Stimulated activated CD4-positive, alpha-beta T cell treated with anti-CD3 and anti-CD28 coated beads, Interleukin-1b, Interleukin-23, amount 100 ng/mL, for 1 hour (primary cell): ENCODE measurements at places on chromosomes 4 and X.

DNA sequence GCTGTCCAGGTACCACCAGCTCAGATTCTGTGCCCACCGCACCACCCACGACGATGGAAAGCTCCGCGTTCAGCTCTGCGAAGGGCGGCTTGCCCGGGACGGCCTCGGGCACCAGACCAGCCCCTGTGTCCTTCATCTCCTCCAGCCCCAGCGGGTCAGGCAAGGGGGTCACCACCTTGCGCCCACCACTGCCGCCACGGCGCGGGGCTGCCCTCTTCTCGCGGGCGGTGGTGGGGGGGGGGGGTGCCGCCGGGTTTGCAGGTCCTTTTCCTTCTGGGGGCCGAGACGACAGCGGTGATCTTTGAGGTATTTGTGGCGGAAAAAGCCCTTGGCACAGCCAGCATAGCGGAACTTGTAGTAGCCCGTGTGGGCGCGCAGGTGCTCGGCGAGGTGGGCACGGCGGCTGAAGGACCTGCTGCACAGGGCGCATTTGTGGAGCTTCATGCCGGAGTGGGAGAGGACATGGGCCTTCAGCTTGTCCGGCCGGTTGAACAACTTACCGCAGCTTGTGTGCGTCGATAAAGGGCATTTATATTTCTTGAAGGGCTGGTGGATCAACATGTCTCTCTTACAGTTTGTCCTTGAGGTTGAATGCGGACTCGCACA is 50.9 kb downstream of the CFAP299 start:
- DNase-seq, result no peak

DNA sequence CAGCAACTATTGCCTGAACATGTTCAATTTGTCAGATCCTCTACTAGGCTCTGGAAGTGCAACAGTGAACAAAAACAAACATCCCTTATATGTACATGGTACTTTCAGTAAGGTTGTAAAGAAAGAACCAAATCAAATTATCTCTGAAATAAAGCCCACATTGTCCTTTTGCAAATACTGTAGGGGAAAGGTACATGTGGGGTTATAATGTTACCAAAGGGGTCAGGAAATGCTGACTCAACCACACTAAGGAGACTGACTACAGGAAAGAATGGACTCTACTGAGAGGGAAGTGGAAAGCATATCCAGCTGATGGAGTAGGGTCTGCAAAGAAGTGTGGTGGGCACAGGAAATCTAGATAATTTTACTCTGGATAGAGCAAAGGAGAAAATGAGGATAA is 61.5 kb downstream of the PCDH18 start:
- DNase-seq, result no peak

- DNase-seq, result no peak
These were observed 377.6 kb upstream of the GATB start for GRCh38 chr4:152138451-152138850.

GRCh38 chr4:123517971-123518370 is 121.4 kb downstream of the SPRY1 start:
- no peak for DNase-seq

- no peak for DNase-seq
These were observed 990.2 kb downstream of the STPG2 start for GRCh38 chr4:97153042-97153441.

GRCh38 chrX:136306182-136306581 is 5.4 kb downstream of the ADGRG4 start:
- no peak for DNase-seq

DNA sequence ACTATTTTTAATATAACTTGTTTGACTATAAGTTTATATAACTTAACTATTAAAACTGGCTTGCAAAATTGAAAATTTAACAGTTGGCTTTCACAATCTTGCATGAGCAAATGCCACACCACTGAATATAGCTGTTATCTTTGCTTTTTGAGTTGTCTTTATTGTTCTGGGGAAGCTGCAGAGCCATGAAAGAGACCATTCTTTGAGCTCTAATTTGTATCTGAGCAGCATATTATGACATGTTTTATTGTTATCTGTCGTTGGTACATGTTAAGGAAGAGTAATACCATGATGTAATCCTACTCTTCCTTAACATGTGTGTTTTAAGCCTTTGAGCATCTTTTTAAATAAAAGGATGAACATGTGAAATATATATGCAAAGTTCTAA is 97.1 kb upstream of the ANK2 start:
- no peak for DNase-seq

DNA sequence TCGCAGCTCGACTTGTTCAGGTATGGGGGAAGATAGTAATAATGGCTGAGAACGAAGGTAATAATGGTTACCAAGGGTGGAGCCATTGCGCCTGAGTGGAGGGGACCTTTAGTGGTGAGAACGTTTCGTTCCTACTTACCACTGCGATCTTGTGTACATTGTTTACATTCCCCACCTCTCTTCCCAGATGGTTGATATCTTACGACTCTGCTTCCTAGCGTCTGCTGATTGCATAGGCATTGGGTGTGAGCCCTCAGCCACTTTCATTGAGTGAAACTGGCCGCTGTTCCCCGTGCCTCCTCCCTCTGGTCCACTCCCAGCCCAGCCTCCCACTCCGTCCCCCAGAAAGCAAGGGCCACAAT is 850 bp downstream of the IGBP1 start:
- DNase-seq, result no peak

- DNase-seq, result no peak
These were observed 137.0 kb upstream of the INPP4B start for GRCh38 chr4:142983065-142983464.

DNA sequence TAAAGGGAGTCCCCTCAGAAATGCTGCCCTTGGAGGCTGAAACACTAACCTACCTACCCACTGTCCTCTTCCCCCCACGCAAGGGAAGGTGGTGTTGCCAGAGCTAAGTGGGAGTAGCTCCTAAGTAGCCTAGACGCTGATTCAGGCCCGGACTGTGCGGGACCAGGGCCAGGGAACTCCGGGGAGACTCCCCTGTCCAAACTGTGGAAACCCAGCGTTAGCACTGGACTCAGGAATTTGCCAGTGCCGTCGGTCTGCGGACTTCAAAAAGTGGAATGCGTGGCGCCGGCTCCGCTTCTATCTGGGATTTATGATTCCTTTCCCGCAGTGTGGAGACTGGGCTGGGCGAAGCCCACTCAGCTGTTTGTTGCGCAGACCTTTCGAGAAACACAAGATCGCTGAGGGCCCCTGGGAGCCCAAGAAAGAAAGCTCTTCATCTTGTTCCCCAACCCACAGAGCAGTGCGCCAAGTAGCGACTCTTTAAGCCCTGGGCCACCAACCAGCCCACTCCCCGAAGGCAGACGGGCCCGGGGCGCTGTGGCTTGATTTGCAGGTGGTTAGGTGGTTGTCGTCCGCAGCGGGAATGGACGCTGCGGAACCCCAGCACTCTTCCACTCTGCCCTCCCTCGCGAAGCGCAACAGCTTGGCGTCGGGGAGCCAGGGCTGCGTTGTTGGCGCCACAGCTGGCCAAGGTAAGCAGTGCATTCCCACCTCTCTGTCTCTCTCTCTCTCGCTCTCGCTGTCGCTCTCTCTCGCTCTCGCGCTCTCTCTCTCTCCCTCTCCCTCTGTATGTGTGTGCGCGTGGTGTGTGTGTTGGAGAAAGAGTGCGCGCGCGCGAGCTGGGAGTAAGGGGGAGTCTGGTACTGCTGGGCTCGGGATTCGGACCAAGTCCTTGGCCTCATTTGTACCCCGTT is 2.0 kb downstream of the TMEM255A start:
- DNase-seq, result peak; percentile 8

DNA sequence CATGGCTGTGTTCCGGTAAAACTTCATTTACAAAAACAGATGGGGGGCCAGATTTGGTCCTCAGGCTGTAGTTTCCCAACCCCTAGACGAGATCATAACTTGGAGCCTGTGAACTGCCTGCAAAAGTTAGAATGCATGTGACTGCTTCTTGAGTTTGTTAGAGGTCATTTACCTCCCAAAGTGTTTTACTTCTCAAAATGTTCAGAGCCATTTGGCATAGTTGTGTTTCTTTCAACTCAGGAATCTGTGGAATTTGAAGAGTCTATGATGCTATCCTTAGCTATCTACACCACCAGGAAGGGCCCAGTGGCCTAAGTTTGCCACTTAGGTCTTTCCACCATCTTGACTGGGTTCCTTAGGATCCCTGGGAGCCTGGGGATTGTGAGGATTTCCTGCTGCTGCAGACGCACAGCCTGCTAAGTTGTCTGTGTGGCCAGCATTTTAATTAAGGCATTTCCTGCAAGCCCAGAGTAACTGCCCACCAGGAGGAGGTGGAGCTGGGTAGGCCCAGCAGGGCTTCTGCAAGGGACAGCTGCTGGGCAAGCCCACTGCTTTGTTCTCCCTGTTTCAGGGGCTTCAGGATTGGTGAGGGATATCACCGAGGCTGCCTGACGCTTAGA is 53.1 kb downstream of the CCNI start:
- DNase-seq, result no peak

GRCh38 chr4:184752496-184753275 is 18.8 kb upstream of the CENPU start:
- DNase-seq, result no peak

DNA sequence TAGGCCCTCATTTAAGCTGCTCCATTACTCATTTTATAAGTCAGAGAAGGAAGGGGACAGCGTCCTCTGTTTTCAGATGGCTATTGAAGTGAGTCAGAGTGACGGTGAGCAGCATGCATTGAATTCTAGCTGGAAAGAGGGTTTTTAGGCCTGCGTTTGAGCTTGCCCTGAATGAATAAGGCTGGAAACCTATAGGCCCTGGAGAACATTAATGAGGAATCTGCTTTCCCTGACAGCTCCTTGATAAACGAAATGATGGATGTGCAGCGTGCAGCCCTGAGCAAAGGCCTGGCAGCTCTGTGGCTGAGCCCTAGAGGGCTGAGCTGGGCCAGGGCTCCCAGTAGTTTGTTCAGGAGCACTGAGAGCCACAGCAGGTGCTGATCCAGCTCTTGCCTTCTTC is 33.4 kb downstream of the TBL1X start:
- DNase-seq, result no peak

GRCh38 chrX:14616301-14616700 is 87.0 kb downstream of the GLRA2 start:
- no peak for DNase-seq

DNA sequence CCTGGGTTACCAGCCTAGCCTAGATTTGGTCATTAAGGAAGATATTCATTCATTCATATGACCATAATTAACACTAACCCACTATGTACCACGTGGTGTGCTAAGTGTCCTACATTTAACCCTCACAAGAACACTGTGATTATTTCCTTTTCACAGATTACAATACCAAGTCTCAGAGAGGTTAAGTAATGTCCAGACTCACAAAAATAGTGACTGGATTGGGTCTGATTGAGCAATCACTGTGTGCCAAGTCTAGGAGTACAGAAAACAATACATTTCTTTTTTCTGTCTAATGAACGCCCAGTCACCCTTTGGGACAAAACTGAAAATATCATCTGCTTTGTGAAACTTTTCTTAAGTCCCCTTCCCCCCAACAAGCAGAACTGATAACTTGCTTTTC is 7.6 kb upstream of the DLG3 start:
- no peak for DNase-seq
